ENCODE measurements at places on chromosomes 1 and 21.

DNA sequence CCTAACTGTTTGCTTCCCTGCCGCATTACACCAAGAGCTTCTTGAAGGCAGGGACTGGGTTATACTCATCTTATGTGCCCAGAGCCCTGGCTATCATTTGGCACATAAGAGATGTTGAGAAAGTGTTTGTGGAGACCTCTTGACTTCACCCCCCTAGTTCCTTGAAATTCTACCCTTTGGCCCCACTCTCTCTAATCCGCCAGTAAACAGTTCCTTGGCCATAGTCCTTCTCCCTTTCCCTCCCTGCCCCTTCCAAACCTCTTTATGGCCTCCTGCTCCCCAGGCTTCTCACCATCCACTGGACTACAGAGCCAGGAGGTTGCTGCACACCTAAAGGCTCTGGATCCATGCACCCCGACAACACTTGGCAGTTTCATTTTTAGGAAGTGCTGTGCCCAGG is 1.5 kb upstream of the CDK18 start:
- H3K4me3 ChIP-seq, result no peak overlapping the region
- DNase-seq, result no peak
- H3K36me3 ChIP-seq, result no peaks in the 10 kb centered on the region
- no peaks in the 10 kb centered on the region for H3K27me3 ChIP-seq
- H3K27ac ChIP-seq, result no peak overlapping the region

- H3K27me3 ChIP-seq, result no peaks in the 10 kb centered on the region
- DNase-seq, result no peak
- H3K27ac ChIP-seq, result no peak overlapping the region
- no peaks in the 10 kb centered on the region for H3K36me3 ChIP-seq
- H3K4me1 ChIP-seq, result no peaks in the 10 kb centered on the region
These were observed 18.7 kb downstream of the LRRC3 start for GRCh38 chr21:44473915-44474555.

- peaks cover 87% of the 10 kb centered on the region for H3K4me1 ChIP-seq
- no peaks in the 10 kb centered on the region for H3K36me3 ChIP-seq
- H3K4me3 ChIP-seq, result no peak overlapping the region
- no peak overlapping the region for H3K27ac ChIP-seq
- DNase-seq, result no peak
These were observed 38.6 kb downstream of the DENND1B start for GRCh38 chr1:197736685-197737084.

- no peak for DNase-seq
- H3K27ac ChIP-seq, result no peak overlapping the region
- peaks cover 8% of the 10 kb centered on the region for H3K4me1 ChIP-seq
- H3K36me3 ChIP-seq, result no peaks in the 10 kb centered on the region
- H3K4me3 ChIP-seq, result no peak overlapping the region
- peaks cover 67% of the 10 kb centered on the region for H3K27me3 ChIP-seq
These were observed 2.0 kb downstream of the MTARC2 start for GRCh38 chr1:220750131-220750515.

DNA sequence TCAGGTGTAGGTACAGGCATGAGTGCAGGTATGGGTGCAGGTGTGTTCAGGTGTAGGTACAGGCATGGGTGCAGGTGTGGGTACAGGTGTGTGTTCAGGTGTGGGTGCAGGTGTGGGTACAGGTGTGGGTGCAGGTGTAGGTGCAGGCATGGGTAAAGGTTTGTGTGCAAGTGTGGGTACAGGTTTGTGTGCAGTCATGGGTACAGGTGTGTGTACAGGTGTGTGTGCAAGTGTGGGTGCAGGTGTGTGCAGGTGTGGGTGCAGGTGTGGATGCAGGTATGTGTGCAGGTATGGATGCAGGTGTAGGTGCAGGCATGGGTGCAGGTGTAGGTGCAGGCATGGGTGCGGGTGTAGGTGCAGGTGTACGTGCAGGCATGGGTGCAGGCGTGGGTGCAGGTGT is 79.4 kb upstream of the ACTL8 start:
- DNase-seq, result no peak
- H3K27ac ChIP-seq, result no peak overlapping the region
- no peaks in the 10 kb centered on the region for H3K27me3 ChIP-seq
- no peaks in the 10 kb centered on the region for H3K36me3 ChIP-seq
- no peak overlapping the region for H3K4me3 ChIP-seq

GRCh38 chr1:53561503-53562105 is 102.4 kb downstream of the DMRTB1 start:
- no peak overlapping the region for H3K4me3 ChIP-seq
- peaks cover 4% of the 10 kb centered on the region for H3K4me1 ChIP-seq
- DNase-seq, result no peak
- H3K36me3 ChIP-seq, result no peaks in the 10 kb centered on the region
- no peak overlapping the region for H3K27ac ChIP-seq

GRCh38 chr1:151982300-151983005 is 11.2 kb downstream of the S100A10 start:
- H3K27me3 ChIP-seq, result no peaks in the 10 kb centered on the region
- H3K4me3 ChIP-seq, result no peak overlapping the region
- DNase-seq, result no peak
- no peaks in the 10 kb centered on the region for H3K4me1 ChIP-seq

DNA sequence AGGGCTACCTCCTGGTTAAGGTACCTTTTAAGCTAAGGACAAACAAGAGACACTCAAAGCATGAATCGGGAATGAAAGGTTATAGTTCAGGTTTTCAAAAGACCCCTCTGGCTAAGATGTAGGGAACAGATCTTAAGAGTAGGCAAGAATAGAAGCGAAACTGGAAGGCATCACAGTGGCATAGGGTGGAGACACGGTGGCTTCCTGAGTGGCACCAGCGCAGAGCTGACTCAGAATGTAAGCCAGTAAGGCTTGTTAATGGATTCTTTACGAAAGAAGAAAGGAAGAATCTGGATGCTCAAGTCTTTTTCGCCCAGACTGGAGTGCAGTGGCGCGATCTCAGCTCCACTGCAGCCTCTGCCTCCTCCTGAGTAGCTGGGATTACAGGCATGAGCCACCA is 21.2 kb downstream of the PADI6 start:
- H3K4me3 ChIP-seq, result no peak overlapping the region
- H3K4me1 ChIP-seq, result no peaks in the 10 kb centered on the region
- DNase-seq, result no peak
- H3K27ac ChIP-seq, result no peak overlapping the region
- no peaks in the 10 kb centered on the region for H3K27me3 ChIP-seq

GRCh38 chr1:99557546-99558202 is 88.2 kb upstream of the PALMD start:
- H3K27ac ChIP-seq, result no peak overlapping the region
- H3K4me1 ChIP-seq, result peaks cover 7% of the 10 kb centered on the region
- DNase-seq, result no peak
- H3K4me3 ChIP-seq, result no peak overlapping the region
- H3K27me3 ChIP-seq, result no peaks in the 10 kb centered on the region

DNA sequence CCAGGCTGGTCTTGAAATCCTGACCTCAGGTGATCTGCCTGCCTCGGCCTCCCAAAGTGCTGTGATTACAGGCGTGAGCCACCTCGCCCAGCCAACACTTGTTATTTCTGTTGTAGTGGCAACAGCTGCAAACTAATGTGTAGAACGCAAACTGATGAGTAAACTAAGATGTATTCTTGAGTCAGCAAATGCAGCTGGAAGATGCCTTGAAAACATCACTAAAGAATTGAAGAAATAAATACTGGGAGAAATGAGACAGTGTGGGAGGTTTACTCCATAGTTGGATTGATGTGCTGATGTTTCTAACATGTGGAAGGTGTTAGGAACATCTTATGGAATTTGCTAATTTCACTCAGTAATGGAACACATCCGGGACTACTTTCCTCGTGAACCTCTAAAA is 61.3 kb upstream of the KCNE2 start:
- no peaks in the 10 kb centered on the region for H3K27me3 ChIP-seq
- H3K36me3 ChIP-seq, result no peaks in the 10 kb centered on the region
- no peak overlapping the region for H3K4me3 ChIP-seq

- H3K27ac ChIP-seq, result peak overlapping the region; percentile 20
- peaks cover 40% of the 10 kb centered on the region for H3K4me1 ChIP-seq
- peak overlapping the region; percentile 68 for H3K4me3 ChIP-seq
These were observed 8.0 kb upstream of the TNFRSF14 start for GRCh38 chr1:2548068-2548589.

DNA sequence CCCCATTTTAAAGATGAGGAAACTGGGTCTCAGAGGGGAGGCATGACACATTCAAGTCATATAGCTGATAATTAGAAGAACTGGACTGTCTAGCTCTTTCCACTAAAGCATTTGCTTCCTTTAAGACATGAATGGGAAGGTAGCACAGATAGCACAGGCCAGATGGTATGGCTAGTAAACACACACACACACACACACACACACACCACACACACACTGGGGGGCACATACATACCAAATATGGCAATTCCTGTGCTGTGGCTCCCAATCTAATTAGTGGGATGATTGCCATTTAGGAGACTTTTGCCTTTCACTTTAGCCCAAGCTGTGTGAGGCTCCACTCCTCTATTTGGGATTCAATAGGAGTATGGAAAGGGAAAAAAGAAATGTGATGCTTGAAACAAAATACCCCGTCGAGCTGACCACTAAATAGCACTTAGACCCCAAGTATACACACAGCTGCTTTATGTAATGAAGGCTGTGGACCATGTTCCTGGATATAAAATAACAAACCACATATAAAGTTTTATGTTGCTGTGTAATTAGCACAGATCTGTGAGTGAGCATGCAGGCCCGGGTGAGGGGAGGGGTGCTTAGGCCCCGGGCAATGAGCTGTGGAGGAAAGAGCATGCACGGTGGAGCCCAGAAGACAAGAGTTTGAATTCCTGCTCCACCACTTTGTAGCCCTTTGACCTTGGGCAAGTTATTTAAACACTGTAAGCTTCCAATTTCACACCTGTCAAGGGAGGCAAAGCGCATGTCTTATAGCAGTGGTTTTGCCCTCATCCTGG is 6.8 kb upstream of the TRABD2B start:
- no peak overlapping the region for H3K27ac ChIP-seq
- no peaks in the 10 kb centered on the region for H3K36me3 ChIP-seq
- H3K27me3 ChIP-seq, result peaks cover 38% of the 10 kb centered on the region
- peak; percentile 36 for DNase-seq

DNA sequence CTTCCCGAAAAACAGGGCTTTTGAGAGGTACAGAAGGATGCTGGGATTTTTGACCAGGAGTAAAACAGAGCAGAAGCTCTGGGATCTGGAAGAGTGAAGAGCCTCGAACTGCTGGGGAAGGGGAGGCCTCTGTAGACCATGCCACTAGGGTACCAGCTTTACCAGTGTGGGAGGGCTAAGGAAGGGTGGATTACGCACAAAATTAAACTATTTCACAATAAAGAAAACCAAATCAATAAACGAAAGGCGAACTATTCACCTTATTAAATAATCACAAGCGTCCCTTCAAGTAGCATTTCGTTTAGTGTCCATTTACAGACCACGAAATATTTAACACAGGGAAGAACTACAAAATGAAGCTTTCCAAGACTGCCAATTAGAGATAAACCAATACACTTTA is 723 bp downstream of the CZIB start:
- H3K4me3 ChIP-seq, result peak overlapping the region; percentile 54
- no peaks in the 10 kb centered on the region for H3K27me3 ChIP-seq
- peaks cover 10% of the 10 kb centered on the region for H3K4me1 ChIP-seq

- H3K36me3 ChIP-seq, result no peaks in the 10 kb centered on the region
- peaks cover 8% of the 10 kb centered on the region for H3K4me1 ChIP-seq
- H3K27me3 ChIP-seq, result no peaks in the 10 kb centered on the region
- H3K4me3 ChIP-seq, result no peak overlapping the region
These were observed 453.8 kb downstream of the PTPRU start for GRCh38 chr1:29690156-29690555.

DNA sequence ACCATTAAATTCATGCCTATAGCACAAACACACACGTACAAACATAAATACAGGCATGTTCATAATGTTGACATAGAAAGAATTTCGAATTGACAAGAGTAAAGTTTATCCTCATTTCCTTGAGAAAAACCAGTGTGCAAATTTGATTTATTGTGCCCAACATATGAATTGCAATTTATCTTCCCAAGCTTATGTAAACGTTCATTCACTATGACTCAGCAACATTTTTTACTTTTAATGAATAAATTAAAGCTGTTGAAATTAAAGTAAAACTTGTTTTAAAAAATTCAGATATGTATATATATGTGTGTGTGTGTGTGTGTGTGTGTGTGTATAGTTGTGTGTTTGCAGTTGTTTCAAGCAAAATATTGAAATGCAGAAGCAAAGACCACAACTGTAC is 1067.9 kb downstream of the BRINP3 start:
- H3K4me3 ChIP-seq, result no peak overlapping the region
- DNase-seq, result no peak
- no peak overlapping the region for H3K27ac ChIP-seq
- H3K36me3 ChIP-seq, result no peaks in the 10 kb centered on the region
- no peaks in the 10 kb centered on the region for H3K4me1 ChIP-seq

Measured in neural progenitor cell (in vitro differentiated cells).